ENCODE measurements at places on chromosomes 4 and X.
A peak's percentile ranks its signal among the peaks of the same experiment; 100 is the strongest.

DNA sequence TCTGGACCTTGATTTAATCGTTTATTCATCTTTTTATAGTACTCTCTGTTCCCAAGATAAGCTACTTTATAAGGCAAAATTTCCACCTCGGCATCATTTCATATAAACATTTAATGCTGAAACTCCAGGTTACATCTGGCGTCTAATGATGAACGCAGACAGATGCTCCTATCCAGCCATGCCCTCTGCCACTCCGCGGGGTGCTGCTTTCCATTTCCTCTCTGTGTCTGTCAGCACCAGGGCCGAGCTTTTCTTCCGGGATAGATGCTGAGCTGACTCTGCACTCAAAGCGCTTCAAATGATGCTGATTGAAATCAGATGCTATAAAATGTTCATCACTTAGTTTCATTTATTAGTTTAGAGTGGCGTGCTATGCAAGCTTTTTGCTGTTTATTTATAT is 80.5 kb upstream of the HELT start:
- DNase-seq = no peak

GRCh38 chrX:139969286-139969685 is 4.0 kb upstream of the CXorf66 start:
- no peak for DNase-seq

- DNase-seq = no peak
These were observed 51.5 kb upstream of the FTHL17 start for GRCh38 chrX:31123335-31123734.

DNA sequence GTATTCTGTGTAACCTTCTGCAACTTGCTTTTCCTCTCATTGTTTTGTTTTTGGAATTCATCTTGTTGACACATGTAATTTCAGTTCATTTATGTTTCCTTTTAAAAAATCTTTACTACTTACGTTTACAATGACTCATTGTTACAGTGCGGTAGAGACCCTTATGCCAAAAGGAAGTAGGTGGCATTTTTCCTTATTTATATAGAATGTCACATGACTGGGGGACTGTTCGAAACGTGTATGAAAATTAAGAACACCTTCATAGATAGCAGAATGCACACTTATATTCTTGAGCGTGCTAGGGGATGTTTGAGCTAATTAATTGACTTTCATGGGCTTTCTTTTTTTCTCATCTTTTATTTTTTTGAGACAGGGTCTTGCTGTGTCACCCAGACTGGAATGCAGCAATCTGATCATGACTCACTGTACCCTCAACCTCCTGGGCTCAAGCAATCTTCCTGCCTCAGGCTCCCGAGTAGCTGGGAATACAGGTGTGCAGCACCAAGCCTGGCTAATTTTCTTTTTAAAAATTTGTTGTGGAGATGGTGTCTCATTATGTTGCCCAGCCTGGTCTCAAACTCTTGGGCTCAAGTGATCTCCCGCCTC is 7.3 kb downstream of the REPS2 start:
- no peak for DNase-seq

- no peak for DNase-seq
These were observed 193.1 kb upstream of the PITX2 start for GRCh38 chr4:110815950-110816349.

- no peak for DNase-seq
These were observed 15.1 kb downstream of the TSC22D3 start for GRCh38 chrX:107760304-107761077.

GRCh38 chrX:44382871-44383270 is 39.4 kb upstream of the EFHC2 start:
- DNase-seq = no peak

- peak; percentile 75 for DNase-seq
These were observed 920 bp downstream of the SETD7 start for GRCh38 chr4:139554893-139555704.

DNA sequence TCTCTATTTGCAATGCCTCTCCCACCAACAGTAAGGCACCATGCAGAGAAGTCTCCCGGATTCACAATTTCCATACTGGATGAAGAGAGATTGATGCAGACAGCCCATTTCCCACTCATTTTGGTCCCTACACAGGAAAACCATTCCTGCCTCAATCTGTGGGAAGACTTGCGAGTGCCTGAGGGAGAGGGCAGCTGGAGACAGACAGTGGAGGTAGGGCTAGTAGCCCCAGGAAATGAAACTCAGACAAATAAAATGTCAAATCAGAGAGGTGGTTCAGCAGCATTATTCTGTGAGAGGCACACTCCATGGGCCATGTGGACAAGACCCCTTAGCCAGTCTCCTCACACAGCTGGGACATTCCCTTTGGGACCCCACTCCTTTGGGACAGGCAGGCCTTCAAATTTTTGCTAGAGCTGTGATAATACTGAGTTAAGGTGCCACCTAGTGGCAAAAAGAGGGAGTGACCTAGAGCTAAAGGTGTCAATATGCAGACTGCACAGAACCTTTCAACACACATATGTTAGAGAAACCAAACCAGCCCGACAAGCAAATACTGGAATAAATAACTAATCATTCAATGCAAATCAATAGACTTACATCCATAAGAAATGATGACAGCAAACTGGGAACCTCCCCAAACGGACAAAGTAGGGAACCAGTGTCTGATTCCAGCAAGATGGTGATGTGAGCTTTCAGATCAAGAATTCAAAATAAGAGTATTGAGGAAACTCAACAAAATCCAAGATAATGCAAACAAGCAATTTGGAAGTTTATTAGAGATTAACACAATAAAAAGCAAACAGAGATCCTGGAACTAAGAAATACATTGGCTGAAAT is 1865.3 kb upstream of the AGA start:
- DNase-seq = no peak

- no peak for DNase-seq
These were observed 48.5 kb downstream of the C4orf50 start for GRCh38 chr4:5969777-5970176.

- no peak for DNase-seq
These were observed 49.8 kb upstream of the HSD17B10 start for GRCh38 chrX:53483838-53484405.

- DNase-seq = no peak
These were observed 25.0 kb upstream of the GJB1 start for GRCh38 chrX:71198066-71198465.

- no peak for DNase-seq
These were observed 57.7 kb downstream of the THOC2 start for GRCh38 chrX:123675154-123675553.

- no peak for DNase-seq
These were observed 29.4 kb upstream of the CENPU start for GRCh38 chr4:184763150-184763780.

GRCh38 chrX:23838953-23839352 is 56.0 kb downstream of the SAT1 start:
- no peak for DNase-seq

DNA sequence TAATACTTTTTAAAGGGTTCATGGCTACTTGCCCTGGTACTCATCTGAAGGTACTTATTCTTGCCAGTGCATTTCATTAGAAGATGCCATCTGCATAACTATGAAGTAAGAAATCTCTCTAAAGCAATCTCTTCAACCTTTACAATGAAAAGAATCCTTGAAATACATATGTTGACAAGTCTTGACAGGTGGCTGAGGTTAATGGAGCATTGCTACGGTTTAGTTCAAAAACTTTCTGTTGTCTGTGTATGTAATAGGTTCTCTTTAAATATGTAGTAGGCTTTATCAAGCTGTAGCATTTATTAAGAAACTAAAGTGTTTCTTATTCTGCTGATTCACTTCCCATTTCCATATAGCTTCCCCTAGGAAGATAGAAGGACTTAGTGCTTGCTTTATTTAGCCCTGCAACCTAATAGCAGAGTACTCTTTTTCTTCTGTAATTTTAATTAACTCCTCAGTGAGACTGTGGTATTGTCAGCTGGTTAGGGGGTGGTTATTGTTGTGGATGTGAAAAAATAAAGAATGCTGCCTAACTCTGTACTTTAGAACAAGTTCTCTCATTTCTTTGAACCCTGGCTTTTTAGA is 39.3 kb downstream of the SLAIN2 start:
- DNase-seq = no peak

DNA sequence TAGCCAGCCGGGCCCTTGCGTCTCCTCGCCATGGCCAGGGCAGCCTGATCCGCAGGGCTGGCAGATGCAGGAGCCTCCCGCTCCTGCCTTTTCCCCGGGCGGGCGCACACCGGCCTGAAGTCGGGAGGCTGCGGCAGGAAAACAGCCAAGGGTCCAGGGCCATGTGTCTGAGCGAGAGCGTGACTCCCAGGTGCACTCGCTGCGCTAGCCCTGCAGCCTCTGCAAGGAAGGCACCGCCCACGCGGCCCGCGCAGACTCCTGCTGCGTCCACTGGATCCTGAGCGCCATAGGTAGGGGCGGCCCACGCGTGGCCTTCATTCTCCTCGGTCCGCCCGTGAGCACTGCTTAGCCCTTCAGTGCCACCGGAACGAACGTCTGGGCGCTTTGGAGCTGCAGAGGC is 379.9 kb downstream of the TRAM1L1 start:
- DNase-seq = peak; percentile 0

DNA sequence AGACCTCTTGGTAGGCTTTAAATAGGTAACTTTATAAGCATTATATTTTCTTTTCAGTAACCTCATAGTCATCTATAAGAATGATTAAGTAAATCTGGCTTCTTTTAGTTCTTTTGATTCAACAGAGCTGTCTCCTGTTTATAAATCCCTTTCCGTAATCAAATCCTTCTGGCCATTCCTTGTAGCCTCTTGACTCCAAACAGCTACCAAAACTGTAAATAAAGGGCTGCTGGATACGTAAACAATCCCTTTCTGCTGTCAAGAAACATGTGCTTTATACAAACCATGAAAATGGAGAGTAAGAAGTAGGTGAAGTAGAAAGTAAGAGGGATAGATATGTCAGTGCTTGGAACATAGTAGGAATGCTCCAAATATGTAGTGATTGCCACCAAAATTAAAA is 183.2 kb upstream of the CASK start:
- DNase-seq = no peak

GRCh38 chr4:114830628-114831027 is 232.0 kb downstream of the UGT8 start:
- no peak for DNase-seq

DNA sequence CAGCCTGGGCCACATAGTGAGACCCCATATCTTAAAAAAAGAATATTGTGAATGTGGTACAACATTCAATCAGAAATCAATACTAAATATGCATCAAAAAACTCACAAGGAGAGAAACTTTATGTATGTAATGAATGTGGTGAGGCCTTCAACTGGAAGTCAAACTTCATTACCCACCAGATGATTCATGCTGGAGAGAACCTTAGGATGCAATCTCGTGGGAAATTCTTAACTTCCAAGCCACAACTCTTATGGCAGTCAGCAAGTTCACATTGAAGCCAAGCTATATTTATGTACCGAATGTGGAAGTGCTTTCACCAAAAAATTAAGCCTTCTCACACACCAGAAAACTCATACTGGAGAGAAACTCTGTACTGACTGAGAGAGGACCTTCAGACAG is 84.5 kb upstream of the UXT start:
- no peak for DNase-seq

DNA sequence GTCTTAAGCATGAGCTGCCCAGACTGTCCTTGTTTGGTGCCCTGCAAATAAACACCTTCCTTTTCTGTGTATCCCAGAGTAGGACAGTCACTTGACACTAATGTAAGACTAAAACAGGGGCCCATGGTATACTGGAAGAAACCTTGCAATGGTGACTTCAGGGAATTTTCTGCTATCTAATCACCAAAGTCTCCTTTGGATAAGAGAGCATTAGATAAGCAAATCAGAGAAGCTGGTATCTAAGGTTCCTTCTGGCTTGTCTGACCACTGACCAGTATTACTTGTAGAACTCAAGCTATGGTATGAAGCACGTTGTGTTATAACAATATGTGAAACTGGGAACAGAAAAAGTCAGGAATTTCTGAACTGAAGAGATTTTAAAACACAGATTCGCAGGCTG is 173.9 kb downstream of the COL25A1 start:
- no peak for DNase-seq

- DNase-seq = no peak
These were observed 107.2 kb downstream of the SPRY1 start for GRCh38 chr4:123503698-123504363.

DNA sequence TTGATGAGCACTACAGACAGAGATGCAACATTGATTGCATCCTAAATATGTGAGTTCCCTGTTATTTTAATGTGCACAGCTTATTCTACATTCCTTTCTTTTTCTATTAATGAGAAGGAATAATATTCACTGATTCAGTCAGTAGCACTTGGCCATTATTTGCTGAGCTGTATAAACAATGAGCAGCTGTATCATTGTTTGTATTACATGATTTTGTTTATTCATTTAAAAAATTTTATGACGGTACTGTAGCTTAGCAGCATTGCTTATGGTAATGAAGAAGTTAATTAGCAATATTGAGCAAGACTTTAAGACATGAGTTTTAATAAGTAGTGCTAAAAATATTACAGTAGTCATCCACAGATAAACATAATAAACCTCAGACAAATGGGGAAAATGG is 582.0 kb downstream of the ADGRL3 start:
- DNase-seq = no peak

DNA sequence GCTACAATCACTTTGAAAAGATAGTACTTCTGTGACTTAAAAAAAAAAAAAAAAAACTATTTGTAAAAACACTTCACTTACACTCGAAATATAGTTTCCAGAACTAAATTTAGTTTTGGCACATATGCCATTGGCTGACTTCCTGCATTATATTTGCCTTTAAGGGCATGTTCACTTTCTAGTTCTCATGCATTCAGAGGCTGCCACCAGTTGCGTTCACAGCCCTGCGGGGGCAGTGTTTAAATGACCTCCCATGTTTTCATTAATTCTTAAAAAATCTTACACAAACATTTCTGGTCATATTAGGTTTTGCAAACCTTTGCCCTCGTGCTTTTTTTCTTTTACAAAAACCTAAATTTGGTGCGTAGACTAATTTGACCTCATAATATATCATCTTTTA is 12.4 kb upstream of the ARHGAP6 start:
- DNase-seq = no peak

GRCh38 chrX:43882294-43882681 is at the start of gene MAOB:
TSS of gene MAOB (minus strand) at chrX:43882450. CDS start at chrX:43882299, 151 bp downstream.
- DNase-seq = no peak

GRCh38 chrX:153973127-153974002 is 811 bp downstream of the TMEM187 start:
- no peak for DNase-seq

DNA sequence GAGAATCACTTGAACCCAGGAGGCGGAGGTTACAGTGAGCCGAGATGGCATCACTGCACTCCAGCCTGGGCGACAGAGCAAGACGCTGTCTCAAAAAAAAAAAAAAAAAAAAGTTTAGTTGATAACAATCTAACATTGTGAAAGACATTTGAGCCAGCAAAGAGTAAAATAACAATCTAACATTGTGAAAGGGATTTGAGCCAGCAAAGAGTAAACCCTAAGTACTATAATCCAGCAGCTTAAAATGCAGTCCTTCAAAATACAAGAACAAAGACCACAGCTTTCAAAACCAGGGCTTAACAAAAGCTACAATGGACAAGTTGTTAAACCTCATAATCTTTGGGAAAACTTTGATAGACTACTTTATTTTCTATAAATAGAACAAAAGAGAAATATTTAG is 16.9 kb downstream of the MFAP3L start:
- no peak for DNase-seq

- DNase-seq = no peak
These were observed 5.8 kb upstream of the CLNK start for GRCh38 chr4:10690185-10690907.

Measured in activated T-helper 9 cell treated with anti-CD3 and anti-CD28 coated beads, Interleukin-2, amount 50 U/mL, for 16 hours (primary cell).